ENCODE measurements at places on chromosomes 5 and 9.
A peak's percentile ranks its signal among the peaks of the same experiment; 100 is the strongest.

DNA sequence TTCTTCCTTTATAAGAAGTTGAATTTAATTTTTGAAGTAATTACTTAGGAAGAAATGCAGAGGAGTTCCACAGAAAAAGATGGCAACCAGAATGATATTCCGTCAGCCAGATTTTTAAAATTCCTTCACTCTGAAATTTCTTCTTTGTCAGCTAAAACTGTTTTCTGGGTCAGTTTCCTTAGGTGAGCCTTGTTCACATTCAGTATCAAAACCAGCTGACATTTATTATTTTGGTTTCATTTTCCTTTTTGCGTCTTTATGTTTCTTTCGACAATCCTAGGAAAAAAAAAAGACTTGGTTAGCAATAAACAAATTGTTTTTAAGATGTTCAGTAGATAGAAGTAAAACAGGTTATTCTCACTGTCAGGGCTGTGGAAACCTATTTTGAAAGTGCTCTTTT, 4.1 kb upstream of the IARS1 start:
- DNase-seq = no peak

DNA sequence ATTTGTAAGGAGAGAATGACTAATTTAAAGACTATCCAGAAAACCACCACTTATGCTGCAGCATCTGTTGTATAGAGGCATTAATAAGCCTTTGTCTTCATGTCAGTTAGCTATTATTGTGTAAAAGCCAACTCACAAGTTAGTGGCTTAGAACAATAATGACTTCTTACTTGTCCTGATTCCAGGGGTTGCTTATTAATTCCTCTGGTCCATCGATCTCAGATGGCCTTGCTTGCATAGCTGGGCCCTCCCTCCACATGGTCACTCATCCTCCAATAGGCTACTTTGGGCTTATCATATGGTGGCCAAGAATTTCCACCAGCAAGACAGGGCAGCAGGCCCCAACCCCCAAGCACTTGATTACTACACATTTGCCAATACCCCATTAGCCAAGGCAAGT, 44.5 kb upstream of the STK32A start:
- no peak for DNase-seq

DNA sequence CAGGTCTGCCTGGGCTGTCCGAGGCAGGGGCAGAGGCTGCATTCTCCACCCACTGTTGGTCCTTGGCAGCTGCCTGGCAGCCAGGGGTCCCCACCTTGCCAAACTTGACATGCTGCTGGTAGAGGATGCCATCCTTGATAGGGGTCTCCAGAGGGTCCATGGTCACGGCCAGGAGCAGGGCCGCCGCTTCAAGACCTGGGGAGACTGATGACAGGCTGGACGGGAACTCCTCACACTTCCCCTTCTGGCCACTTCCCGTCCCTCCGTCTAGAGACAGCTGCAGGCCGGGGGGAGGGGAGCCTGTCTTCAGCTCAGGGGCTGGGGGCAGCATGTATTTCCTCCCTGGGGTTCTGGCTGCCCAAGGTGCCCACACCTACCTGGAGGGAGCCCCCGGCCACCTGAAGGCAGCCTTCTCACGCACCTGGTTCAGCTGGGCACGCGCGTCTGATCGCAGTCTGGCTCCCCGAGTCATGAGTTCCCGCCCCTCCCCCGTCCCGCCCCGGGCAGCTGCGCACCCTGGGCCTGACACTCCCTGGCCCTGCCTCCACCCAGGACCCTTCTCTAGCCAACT, at the start of gene DOK3:
DOK3 (minus strand) TSS at position 446 of the 571 bp plus-strand sequence; CDS start at position 160, 286 bp downstream.
- DNase-seq = no peak

DNA sequence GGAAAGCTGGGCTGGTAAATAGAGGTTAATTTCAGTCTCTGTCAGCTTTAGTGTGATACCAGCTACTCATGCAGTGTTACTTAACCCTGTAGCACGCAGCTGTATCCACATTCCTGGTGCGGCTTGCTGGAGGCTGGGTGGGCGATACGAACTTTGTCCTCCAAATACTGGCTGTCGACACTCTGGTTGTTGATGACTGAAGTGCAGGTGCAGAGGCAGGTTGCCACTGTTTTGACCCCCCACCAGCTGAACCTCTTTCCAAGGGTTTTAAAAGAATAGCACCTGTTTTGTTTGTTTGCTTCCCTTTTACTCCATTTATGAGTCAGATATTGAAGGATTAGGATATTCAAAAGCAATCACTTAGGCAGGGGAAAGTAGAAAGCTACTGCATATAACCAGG, 4.4 kb upstream of the RABGAP1 start:
- no peak for DNase-seq

DNA sequence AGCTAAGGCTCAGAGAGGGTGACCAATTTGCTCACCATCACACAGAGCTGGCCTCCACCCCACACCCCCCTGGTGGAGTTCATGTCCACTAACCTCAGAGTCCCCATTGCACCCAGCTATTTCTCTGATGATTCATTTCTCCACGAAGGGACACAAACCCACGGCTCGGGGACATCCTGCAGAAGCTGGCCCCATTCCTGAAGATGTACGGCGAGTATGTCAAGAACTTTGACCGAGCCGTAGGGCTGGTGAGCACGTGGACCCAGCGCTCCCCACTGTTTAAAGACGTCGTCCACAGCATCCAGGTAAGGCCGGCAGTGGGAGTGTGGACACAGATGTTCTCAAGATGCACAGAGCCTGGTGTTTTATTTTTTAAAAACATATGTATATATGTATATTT, 52.6 kb upstream of the SUSD3 start:
- no peak for DNase-seq

DNA sequence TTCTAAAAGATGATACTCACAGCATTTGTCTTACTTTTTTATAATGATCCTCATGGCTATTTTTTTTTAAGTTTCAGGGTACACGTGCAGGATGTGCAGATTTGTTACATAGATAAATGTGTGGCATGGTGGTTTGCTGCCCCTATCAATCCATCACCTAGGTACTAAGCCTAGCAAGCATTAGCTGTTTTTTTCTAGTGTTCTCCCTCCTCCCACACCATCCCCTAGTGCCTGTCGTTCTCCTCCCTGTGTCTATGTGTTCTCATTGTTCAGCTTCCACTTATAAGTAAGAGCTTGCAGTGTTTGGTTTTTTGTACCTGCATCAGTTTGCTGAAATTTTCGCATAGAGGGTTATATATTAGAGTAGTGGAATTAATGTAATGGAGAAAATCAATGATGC, 189.1 kb upstream of the CDH12 start:
- DNase-seq = no peak

DNA sequence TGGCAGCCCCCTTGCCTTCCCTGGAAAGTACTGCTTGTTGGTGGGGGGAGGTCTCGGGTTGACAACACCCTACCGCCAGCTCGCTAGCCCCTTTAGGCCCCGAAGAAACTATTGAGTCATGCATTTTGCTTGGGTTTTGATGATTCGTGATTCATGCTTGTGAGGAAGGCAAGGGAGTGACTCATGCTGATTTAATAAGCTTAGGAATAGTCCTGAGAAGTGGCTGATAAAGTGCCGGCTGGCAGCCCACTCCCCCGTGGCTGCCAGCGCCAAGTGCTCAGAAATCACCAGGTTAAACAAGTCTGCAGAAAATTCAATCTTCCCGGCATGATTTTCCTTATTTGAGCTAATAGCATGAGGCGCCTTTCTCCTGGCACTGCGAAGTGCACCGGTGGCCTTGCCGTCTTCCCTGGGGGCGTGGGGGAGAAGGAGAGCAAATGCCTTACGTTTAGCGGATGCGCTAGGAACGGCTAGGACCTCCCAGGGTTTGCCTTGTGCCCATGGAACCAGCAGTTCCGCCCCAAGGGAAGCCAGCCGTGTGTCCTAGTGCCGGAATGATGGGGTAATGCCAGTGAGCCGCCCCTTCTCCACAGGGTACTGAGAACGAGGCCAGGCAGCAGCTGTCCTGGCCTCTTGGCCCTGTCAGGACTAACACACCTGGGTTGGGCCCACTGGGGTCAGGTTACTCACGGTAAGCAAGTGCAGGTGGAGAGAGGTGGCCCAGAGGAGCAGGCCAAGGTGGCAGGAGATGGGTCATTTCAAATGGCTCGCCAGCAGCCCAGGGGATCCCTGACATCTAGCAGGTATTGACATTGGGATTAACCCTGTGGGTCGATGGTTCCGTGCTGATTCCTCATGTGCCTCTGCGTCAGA, 151.9 kb downstream of the MACROH2A1 start:
- DNase-seq = peak; percentile 86

DNA sequence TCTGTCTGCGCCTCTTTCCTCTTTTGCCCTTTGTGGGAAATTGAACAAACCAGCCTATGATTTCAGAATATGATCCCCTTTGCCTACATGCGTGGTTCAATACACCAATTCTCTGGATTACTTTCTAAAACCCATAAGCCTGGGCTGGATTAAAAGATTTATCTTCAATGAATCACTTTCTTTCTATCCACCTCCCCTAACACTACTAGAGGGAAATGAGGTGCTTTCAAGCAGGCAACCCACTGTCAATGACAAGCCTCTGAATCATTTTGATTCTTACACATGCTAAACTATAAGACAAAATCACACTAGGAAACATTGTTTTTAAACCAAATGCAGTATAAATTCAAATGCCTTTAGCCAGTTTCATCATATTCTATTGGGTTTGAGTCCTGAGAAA, 257.5 kb downstream of the AGTPBP1 start:
- no peak for DNase-seq

GRCh38 chr5:39542511-39543285, 117.9 kb upstream of the DAB2 start:
- DNase-seq = no peak

- peak; percentile 93 for DNase-seq
These were observed 15.9 kb upstream of the C5orf47 start for GRCh38 chr5:173972925-173973615.

GRCh38 chr9:100170556-100170955, 71.5 kb downstream of the INVS start:
- DNase-seq = no peak

- DNase-seq = no peak
These were observed 395.7 kb upstream of the SEMA6A start for GRCh38 chr5:116970318-116970717.

GRCh38 chr9:134864821-134865190, 15.8 kb upstream of the FCN2 start:
- no peak for DNase-seq

- peak; percentile 36 for DNase-seq
These were observed 35.9 kb upstream of the HSPA9 start for GRCh38 chr5:138610918-138611677.

GRCh38 chr5:123937230-123937629, 425.3 kb downstream of the CSNK1G3 start:
- peak; percentile 31 for DNase-seq

- no peak for DNase-seq
These were observed 40.3 kb upstream of the LRRC70 start for GRCh38 chr5:62538017-62538942.

DNA sequence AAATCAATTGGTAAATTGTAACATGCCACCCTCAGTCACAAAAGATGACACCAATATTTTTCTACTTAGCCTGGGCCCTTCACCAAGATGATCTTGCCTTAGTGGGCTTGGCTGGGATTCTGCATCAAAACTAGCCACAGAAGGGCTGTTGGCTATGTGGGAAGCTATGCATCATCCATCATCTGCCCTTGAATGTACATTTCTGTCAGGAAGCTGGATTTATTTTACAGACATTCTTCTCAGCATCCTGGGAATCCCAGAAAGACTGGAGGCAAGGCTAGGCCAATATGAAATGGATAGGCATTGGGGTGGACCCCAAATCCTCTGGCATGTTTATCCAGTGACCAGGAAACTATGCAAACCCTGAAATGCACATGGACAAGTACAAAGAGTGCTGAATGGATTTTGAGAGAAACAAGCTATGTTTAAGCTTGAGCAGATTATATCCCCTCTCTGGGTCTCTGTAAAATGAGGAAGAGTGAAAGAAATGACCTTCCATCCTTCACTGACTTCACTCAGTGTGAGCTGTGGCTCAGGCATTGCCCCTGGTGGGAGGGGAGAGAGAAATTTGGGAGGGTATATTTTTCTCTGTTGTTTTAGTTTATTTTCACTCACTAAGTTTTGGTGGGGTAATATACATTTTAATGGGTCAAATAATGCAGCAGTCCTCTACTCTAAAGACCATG, 283.6 kb downstream of the EBF1 start:
- DNase-seq = no peak

DNA sequence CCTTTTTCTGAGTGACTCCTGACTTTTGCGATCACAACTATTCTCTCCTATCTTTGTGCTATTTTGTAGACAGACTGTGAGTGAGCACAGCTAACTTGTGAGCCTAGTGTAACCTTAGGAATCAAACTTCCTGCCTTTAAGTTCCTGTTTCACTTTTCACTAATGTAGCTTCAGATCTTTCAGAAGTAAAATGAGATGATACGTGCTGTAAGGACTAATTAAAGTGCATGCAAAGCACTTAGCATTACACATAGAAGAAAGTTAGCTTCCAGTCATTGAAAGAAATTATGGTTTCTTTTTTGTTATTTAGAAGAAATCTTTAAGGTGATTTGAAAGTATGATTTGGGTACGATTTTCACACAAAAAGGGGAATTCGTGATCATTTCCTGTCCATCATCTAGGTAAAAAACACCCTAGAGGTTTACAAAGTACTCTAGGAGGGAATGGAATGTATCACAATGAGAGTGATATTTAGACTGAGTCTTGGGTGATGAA, 122.7 kb downstream of the ST8SIA4 start:
- DNase-seq = no peak

DNA sequence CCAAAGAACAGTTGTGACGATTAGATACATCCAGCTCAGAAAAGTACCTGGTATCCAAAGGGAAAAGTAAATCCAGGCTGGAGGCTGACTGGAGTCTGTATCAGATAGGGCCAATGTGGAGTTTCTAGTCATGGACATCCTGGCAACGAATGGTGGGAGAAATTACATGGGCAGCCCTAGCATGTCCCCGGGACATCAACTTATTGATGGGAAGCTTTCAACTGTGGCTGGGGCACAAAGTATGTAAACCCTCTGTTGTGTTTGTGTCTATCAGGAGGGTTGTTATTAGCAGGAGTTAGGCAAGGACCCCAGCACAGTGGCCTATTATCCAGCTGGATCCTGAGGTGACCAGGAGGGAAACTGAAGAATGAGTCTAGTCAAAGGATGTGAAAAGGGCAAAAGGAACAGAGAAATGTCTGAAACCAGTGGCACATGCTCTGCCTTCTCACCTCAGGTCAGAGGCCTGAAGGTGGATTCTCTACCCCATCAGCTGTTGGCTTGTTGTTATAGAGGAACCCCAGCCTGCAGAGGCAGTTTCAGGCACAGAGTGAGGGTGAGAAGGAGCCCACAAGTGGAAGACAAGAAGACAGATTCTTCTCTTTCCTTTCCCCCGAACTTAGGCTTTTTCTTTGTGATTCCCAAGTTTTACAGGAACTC, 19.9 kb downstream of the IFNW1 start:
- DNase-seq = no peak

DNA sequence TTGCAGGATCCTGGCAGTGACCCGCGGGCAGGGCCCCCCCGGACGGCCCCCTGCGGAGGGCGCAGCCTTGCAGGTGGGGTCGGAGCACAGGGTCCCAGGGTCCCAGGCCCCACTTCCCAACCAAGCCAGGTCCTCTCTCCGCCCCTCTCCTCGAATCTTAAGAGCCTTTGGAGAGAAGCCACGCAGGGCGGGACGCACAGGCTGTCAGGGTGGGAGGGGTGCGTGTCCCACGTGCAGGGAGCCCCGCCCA, 18.4 kb upstream of the EGFL7 start:
- DNase-seq = no peak

- DNase-seq = peak; percentile 11
These were observed 32.0 kb upstream of the ADAM19 start for GRCh38 chr5:157607371-157608161.
